Hematopoietic multipotent progenitor cell (in vitro differentiated cells): ENCODE measurements at places on chromosomes 2 and 18. TPM values are rescaled to one million over a fixed set of nuclear protein-coding genes. Genes with fewer than 3 reads are reported as not detected.

Gene CIDEA
- total RNA-seq: not detected

DNA sequence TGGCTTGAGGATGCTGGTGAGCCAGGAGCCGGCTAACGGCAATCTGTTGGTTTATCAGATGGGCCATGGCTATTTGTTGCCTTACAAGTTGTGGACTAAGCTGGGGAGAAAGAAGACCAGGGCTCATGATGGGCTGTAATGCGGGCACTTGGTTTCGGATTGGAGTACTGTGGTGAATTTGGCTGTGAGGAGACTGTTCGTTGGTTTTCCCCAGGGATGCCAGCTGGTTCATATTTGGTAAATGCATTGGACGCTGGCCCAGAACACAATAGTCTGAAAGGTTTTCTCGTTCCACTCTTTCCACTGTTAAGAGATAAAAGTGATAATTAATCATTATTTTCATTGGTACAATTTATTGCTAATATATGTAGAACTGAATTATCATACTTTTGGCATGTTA lies 108.9 kb downstream of the SATB2 start:
- DNase-seq: no peak

GRCh38 chr2:212361174-212361756 lies 177.3 kb downstream of the ERBB4 start:
- DNase-seq: no peak

DNA sequence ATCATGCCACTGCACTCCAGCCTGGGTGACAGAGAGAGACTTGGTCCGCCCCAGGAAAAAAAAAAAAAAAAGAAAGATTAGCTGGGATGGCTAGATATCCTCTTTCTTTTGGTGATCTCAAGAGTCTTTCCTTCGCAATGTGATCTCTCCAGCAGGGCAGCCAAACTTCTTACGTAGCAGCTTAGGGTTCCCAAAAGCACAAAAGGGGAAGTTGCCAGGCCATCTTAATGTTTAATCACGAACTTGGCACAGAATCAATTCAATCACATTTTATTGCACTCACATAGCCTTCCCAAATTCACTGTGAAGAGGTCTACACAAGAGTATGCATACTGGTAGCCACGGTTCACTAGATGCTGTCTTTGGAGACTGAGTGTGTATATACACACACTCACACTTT lies 53.1 kb downstream of the VIL1 start:
- peak; percentile 53 for DNase-seq

- peak; percentile 5 for DNase-seq
These were observed 242.7 kb upstream of the MYT1L start for GRCh38 chr2:2573658-2574293.

DNA sequence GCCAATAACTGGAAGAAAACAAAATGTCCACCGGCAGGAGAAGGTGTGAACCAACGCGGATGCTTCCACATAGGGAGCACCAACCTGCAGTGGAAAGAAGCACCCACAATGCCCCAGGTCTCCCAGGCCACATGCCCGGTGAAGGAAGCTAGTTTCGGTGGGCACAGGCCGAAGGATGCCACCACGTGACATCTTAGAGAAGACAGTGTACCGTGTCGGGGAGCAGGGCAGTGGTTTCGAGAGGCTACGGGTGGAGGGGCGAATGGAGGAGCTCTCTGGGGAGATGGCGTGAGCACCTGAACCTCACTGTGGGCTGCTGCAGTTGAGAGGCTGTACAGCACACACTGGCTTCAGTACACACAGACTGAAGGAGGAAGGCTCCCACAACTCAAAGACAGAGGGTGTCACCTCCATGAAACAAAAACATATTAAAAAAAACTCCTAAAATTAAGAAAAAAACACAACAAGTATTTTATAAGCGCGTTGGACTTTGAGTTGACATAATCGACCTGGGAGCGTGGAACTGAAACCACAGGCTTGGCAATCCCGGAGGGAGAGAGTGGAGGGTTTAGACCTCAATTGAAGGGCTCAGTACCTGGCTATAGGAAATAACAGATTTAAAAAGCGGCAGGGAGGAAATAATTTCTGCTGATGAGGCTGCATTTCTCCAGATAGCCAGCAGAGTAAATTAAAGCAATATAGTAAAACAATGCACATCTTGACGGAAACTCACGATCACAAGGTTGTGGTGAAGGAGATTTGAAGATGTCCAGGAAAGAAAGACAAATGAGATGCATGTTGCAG lies 160.1 kb downstream of the RTP5 start:
- peak; percentile 34 for DNase-seq
